ENCODE measurements at places on chromosomes 7 and 10.

GRCh38 chr7:31475368-31475767 lies 38.5 kb upstream of the ITPRID1 start:
- DNase-seq, result no peak

DNA sequence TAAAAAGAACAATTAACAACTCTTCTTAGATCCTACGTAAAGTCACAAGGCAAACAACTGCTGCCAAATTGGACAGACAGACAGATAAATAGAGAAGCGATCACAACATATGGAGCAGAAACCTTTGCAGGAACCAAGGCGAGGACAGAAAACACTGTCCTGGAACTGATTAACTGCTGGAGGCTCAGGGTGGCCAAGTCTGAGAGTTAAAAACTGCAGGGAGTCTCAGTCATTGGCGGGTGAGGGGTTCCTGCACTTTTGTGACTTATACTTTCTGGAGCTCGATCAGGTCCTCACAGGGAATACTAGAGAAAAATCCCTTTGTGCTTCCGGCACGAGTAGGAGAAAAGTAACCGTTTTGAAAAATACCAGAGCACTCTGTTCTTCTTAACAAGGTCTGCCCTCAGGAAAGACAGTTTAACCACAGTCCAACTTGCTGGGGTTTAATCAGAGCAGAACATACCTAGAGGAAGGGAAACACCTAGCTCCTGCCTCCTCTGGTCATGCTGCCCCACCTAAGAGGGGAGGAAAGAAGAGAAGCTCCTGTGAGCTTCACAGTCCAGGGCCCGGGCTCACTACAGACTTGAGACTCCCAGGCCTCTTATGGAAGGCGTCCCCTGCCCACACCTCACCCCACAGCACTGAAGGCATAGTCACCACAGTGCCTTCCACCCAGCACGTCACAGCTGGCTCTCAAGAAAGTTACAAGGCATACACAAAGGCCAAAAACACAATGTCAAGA lies 74.9 kb downstream of the LARP4B start:
- DNase-seq, result no peak

- no peak for DNase-seq
Measured at GRCh38 chr10:43262902-43263466, 3.9 kb downstream of the RASGEF1A start.

- no peak for DNase-seq
Measured at GRCh38 chr10:117921421-117921820, 125.3 kb downstream of the RAB11FIP2 start.

DNA sequence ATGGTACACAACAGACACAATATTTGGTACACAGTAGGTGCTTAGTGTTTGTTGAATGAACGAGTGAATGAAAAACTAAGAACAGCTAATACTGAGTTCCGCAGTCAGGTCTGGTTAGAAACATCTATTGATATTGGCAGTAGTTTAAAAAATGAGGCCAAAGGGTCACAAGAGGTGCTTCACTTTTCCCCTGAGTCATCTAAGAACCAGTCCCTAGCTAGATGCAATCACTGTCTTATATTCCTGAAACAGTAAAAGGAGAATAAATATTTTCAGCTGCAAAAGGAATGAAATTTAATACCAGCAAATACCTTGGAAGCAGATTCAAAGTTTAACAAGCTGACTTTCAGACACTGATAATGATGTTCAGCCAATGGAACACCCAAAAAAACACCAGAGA lies 54.5 kb downstream of the SCRN1 start:
- DNase-seq, result no peak

DNA sequence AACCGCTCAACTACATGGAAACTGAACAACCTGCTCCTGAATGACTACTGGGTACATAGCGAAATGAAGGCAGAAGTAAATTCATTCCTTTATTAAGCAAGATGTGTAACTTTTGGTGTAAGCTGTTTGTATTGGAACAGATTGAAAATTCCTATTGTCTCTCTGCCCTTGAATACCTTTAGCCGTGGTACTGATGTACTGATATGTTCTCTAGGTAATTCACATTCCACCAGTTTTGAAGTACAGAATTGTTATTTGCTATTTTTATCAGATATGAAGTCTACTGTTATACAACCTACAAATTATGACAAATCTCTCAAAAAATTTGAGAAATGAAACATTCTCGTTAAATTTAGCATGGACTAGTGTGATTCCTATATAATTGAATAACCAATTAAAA lies 17.7 kb downstream of the ZMYND11 start:
- DNase-seq, result no peak

GRCh38 chr7:19772306-19772705 lies 1.1 kb downstream of the TMEM196 start:
- DNase-seq, result peak; percentile 75

DNA sequence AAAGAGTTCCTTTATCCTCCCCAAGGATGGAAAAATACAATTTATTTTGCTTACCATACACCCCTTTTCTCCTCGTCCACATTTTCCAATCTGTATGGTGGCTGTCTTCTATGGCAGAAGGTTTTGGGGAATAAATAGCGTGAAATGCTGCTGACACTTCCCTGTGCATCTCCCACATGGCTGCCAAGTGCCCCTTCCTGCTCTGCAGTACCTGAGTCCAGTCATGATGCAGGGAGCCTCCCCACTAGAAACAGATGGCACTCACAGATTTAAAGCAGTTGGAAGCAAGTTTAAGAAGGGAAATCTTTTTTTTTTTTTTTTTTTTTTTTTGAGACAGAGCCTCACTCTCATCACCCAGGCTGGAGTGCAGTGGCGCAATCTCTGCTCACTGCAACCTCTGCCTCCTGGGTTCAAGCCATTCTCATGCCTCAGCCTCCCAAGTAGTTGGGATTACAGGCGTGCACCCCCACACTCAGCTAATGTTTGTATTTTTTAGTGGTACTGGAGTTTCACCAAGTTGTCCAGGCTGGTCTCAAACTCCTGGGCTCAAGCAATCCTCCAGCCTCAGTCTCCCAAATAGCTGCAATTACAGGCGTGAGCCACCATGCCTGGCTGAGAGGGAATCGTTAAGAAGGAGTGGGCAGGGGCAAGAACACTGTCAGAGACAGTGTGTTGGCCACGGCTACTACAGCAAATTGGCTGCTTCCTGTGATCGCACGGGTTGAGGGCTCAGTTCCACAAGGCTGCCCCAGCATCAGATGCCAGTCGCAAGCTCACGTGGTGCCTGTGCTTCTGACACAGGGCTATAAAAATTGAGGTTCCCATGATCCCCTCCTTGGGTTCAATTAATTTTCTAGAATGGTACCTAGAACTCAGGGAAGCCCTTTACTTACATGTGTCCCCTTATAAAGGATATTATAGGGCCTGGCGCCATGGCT lies 5.3 kb upstream of the PILRA start:
- DNase-seq, result peak; percentile 12

- no peak for DNase-seq
Measured at GRCh38 chr10:97796651-97797050, 24.9 kb upstream of the SFRP5 start.

DNA sequence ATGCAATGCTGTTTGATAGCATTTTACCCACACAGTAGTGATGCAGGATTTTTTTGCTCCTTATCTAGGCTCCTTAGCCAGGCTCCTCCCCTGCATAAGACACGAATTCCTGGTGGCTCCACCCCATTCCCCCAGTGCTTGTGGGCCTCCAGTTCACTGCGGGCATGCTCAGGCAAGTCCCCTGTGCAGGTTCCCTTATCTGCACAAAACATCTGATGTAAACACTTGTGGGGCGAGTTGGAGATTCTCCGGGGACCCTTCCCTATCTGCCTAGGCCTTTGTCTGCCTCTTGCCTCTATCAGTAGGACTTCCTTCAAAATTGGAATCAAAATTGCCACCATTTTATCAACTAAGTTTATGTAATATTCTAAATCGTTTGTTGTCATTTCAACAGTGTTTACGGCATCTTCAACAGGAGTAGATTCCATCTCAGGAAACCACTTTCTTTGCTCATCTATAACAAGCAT lies 5.4 kb upstream of the STK17A start:
- peak; percentile 46 for DNase-seq

DNA sequence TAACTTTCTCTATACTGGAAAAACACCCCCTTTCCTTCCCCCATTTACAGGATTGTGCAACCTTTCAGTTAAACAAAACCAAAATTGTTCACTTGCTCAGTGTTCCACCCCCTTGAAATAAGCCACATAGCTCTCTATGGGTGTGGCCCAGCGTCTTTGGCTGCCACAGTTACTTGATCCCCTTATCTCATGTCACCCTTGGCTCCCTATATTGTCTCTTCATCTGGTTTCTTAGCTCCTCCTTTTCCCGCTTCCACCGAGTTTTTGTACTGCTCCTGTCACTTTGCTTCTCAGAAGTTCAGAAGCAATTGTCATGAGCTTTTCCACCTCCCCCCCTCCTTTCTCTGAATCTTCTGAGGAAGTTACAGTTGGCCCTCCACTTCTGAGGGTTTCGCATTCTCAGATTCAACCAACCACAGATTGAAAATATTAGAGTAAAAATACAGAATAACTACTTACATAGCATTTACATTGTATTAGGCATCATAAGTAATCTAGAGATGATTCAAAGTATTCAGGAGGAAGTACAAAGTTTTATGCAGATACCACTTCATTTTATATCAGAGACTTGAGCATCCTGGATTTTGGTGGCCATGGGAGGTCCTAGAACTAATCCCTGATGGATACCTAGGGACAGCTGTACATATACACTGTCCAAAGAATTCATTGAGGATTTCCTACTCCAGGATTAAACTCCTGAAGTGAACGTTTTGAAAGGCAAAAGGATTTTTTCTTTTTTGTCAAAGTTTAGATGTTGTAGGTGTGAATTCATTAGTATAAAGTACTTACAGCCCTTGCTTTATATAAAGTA lies 60.4 kb downstream of the ADD3 start:
- peak; percentile 2 for DNase-seq

GRCh38 chr7:81447351-81447952 lies 322.4 kb downstream of the HGF start:
- peak; percentile 87 for DNase-seq

- DNase-seq, result peak; percentile 9
Measured at GRCh38 chr10:78876449-78876848, 192.3 kb upstream of the ZMIZ1 start.

GRCh38 chr7:74479961-74480829 lies 26.5 kb downstream of the GTF2IRD1 start:
- peak; percentile 96 for DNase-seq

DNA sequence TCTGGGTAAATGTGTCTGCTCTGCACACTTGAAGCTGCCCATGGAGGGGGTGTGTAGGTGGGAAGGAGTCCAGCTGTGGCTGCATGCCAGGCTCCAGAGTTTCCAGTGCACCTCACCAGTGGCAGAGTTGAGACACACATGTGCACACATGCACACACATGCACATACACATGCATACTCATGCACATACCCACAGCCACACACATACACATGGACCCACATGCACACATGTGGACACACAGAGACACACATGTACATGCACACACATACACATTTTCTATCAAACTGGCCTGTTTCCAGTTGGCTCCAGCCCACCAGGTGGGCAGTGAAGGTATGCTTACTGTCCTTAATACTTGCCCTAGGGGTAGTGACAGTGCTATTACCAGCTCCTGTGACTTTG lies 99.7 kb downstream of the RAMP3 start:
- DNase-seq, result no peak

DNA sequence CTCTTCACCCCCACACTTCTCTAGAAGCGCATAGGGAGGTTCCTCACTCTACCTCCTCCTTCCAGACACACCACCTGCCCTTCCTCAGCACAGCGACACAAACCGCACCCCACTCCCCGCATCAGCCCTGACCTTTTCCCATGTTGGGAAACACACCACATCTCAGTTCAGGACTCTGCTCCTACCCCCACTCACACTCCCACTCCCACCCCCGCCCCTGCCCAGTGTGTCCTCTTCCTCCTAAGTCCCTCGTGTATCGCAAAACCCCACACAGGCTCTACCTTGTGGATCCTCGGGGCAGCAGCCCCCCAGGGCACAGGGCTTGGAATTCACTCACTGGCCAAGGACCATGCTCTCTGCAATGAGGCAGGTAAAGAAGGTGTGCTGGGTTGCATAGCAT lies 4.2 kb upstream of the AOC1 start:
- no peak for DNase-seq

GRCh38 chr10:33201056-33201780 lies 133.2 kb downstream of the NRP1 start:
- DNase-seq, result no peak

DNA sequence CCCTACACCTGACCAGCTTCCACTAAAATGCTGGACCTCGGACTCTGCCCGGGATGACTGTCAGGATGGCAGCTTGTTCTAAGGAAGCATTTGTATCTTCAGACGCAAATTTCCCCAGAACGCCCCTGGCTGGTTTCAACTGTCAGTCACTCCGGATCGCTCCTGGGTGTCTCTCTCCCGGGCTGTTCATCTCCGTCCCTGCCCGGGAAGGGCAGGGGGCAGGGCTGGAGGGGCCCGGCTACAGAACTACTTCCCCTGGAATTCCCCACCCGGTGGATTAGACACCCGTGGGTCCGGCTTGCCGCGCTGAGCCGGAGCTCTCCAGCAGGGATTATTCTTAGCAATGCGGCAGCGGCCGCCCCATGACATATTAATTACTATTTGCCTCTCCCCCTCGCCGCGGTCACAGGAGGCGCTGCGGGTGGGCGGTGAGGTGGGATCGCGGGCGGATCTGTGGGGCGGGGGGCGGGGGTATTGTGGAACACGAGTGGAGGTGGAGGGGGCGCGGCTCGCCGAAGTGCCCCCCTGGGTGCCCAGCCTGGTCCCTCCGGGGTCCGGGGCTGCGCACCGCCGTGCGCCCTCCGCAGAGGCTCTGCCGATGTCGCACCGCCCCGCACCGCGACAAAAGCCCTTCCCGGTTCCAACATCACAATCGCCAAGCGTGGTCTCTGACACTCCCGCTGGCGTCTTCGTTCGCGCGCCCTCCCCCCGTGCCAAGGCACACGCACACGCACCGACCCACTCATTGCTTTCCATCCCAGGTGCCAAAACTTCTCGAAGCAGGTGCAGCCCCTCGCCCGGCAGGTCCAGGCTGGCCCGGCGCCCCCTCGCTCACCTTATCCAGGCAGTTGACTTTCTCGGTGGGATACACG lies 276.1 kb upstream of the NEBL start:
- DNase-seq, result peak; percentile 75

GRCh38 chr10:109953766-109954165 lies 30.5 kb upstream of the XPNPEP1 start:
- no peak for DNase-seq

DNA sequence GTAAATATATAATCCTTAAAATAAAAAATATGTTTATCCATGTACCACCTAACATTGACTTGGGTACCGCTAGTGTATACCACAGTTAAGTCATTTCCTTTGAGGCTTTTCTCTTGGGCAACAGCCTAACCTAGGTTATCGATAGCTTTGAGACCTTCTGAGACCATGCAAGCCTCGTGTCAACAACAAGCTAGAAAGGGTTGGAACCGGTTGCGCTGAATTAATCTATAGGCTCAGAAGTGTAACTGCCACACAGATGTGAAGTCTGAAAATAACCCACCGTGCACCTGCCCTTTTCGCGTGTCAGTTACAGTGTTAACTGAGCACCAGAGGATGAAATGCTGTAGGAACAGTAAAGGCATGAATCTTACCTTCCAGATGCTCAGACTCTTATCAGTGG lies 59.8 kb downstream of the ARID5B start:
- DNase-seq, result no peak

All from NCI-H69 (cell line).